ENCODE measurements at places on chromosomes 2 and 18.

- no peak for DNase-seq
Observed at GRCh38 chr2:10054424-10054823, 11.1 kb downstream of the KLF11 start.

GRCh38 chr2:216371721-216372702 lies at the start of gene MARCHF4:
TSS of gene MARCHF4 (minus strand) at chr2:216372483. CDS start at chr2:216370260, 2,223 bp downstream.
- peak; percentile 44 for DNase-seq

GRCh38 chr18:49048396-49049020 lies 97.7 kb upstream of the SMAD7 start:
- no peak for DNase-seq

- no peak for DNase-seq
Observed at GRCh38 chr2:163709270-163709669, 26.5 kb downstream of the FIGN start.

GRCh38 chr2:98869272-98869641 lies 66.8 kb downstream of the CRACDL start:
- no peak for DNase-seq

- DNase-seq = no peak
Observed at GRCh38 chr2:40451918-40452605, at the start of gene SLC8A1. TSS of gene SLC8A1 (minus strand) at chr2:40452090.

GRCh38 chr2:178910005-178910404 lies 102.8 kb upstream of the TTN start:
- DNase-seq = no peak

DNA sequence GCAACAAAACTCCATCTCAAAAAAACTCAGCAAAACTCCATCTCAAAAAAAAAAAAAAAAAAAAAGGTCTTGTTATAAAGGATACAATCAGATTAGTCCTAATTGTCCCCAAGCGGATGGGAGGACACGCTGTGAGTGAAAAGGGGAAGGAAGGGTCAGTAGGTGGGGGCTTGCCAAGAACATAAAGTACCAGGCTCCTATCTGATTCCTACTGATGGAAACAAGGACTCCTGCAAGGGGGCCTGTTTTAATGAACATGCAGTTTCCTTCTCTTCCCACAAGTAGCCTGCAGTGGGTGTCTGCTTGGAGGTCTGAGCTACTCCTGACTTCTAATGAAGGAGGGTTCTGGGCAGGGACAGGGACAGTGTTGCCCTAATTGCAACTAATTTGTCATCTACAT lies 7.9 kb downstream of the SCG2 start:
- no peak for DNase-seq

DNA sequence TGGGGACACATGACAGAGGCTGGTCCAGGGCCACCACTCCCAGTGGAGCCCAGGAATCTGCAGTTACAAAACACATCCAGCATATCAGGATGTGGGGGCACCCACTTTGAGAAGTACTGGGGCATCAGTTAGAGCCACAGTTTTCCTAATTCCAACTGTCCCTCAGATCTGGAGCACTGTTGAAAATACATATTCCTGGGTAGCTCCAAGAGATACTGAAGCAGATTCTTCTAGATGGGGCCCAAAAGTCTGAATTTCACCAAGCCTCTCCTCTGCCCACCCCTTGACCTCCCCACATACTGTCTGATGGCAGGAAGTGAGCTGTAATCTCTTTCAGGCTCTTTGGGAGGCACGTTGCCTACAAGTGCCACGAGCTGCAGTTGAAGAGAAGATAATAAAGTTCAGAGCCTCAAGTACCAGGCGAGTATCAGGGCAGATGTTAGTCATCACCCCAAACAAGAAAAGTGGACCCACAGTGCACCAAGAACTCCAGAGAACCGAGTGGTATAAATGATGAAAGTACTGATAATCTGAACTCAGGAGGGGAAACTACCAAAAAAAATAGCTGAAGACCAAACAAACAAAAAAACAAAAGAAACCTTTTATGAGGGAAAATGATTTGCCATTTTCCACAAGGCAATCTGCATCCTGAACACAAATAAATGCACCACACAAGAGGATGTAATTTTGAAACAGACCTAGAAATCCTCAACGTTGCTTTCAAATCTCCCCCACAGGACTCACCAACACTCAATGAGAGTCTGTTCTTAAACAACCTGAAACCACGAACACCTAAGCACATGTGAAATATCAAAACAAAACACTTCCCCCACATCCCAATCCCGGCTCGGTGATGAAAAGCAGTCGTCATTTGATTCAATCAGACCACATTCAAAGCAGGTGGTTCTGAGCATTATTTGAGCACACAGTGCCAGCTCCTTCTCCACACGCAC lies 98.7 kb downstream of the TCF4 start:
- no peak for DNase-seq

- no peak for DNase-seq
Observed at GRCh38 chr18:69647702-69648101, 247.0 kb downstream of the DOK6 start.

GRCh38 chr2:108257757-108258331 lies 18.1 kb downstream of the SULT1C3 start:
- DNase-seq = no peak

GRCh38 chr18:44900627-44901026 lies 219.9 kb downstream of the SETBP1 start:
- no peak for DNase-seq
